HuH-7.5 (cell line): ENCODE measurements at places on chromosomes 7 and 10.
A peak's percentile ranks its signal among the peaks of the same experiment; 100 is the strongest.

- no peak for DNase-seq
These were observed 61.5 kb downstream of the CHN2 start for GRCh38 chr7:29255906-29256692.

DNA sequence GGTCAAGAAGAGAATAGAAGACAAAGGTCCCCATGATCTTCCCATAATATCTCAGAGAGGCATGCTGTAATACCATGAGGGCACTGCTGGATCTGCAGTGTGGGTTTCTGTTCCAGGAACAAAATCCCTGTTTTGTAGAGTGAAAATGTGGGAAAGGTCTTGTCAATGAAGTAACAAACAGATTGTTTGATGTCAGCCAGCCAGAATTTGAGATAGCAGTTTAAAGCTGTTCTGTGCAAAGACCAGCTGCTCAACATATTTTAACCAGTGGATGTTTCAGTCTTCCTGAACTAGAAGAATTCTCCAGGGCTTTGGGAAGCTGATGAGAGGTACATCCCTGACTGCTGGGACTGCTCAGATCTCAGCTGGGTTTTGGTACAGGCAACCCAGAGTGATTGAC lies 1012.5 kb downstream of the DNAJB9 start:
- DNase-seq = no peak

- no peak for DNase-seq
These were observed 69.5 kb downstream of the ADCYAP1R1 start for GRCh38 chr7:31121601-31122000.

- DNase-seq = no peak
These were observed 111.5 kb downstream of the SH2D4B start for GRCh38 chr10:80649183-80649582.

DNA sequence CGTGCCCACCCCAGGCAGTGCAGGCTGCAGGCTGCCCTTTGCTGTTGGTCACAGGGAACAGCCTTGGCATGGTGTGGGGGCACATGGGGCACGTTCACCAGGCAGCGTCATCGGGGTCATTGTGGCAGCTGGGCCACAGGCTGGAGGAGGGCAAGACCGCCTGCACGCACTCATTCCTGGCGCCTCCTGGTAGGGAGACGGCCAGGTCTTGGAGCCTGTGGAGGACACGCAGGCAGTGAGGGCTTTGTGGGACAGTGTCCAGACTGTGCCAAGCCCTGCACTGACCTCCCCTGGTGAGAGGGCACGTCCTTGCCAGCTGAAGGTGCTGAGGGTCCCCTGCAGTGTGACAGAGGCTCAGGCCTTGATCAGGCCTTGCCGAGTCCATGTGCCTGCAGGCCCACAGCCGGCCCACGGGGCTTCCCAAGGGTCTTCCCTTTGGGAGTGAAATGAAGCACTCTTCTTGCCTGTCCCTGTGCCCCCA lies 76.4 kb downstream of the NKX6-2 start:
- DNase-seq = no peak

DNA sequence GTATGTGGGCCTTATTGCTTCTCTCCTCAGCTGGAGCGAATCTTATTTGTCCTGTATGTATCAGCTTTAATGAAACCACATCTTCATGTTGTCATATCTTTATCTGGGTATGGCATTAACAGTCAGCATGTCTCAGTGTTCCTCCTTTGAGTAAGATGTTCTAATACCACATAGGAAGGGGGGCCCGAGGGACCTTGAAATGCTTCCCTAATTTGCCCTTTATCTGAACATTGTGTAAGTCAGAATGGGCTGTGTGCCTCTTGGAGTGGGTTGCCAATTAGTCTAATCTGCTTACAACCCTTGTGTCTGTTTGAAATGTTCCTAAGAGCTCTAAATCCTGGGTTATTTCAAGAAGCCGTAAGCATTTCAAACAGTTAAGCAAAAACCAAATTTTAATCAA lies 623.8 kb downstream of the SUGCT start:
- DNase-seq = no peak

GRCh38 chr7:895451-896052 lies 19.2 kb downstream of the GET4 start:
- no peak for DNase-seq

DNA sequence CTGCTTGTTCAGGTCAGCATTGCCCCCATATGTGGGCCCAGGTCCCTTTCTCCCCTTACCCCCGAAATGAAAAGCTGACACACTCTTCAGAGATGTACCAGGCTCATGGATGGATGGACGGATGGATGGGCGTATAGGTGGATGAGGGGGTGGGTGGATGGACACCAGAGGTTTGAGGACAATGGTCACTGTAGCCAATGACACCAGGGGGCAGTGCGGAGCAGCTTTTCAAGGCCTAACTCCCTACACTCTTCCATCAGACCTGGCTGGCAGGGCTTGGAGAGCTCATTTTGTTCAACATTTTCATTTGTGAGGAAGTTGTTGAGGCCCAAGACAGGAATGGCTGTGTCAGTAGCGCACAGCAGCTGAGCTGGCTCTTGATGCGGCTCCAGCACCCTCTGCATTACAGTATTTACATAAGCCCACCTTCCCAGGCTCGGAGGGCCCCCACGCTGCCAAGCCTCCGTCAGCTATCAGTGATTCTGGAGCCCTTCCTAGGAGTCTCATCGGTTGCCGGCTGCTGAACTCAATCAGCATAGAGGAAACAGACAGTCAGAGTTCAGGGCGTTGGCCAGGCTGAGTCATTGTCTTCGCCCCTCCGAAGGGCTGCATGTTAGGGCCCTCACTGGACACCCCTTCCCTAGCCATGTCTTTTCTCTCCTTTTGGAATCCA lies 11.6 kb upstream of the FFAR4 start:
- peak; percentile 63 for DNase-seq

- no peak for DNase-seq
These were observed 245.0 kb downstream of the WDR37 start for GRCh38 chr10:1301143-1301542.

- no peak for DNase-seq
These were observed 58.3 kb upstream of the GJD4 start for GRCh38 chr10:35546824-35547225.

GRCh38 chr10:28676968-28677887 lies at the start of gene BAMBI:
Gene BAMBI, plus strand, starts transcription at chr10:28677521. Its CDS starts 377 bp downstream, at chr10:28677898.
- DNase-seq = peak; percentile 76

DNA sequence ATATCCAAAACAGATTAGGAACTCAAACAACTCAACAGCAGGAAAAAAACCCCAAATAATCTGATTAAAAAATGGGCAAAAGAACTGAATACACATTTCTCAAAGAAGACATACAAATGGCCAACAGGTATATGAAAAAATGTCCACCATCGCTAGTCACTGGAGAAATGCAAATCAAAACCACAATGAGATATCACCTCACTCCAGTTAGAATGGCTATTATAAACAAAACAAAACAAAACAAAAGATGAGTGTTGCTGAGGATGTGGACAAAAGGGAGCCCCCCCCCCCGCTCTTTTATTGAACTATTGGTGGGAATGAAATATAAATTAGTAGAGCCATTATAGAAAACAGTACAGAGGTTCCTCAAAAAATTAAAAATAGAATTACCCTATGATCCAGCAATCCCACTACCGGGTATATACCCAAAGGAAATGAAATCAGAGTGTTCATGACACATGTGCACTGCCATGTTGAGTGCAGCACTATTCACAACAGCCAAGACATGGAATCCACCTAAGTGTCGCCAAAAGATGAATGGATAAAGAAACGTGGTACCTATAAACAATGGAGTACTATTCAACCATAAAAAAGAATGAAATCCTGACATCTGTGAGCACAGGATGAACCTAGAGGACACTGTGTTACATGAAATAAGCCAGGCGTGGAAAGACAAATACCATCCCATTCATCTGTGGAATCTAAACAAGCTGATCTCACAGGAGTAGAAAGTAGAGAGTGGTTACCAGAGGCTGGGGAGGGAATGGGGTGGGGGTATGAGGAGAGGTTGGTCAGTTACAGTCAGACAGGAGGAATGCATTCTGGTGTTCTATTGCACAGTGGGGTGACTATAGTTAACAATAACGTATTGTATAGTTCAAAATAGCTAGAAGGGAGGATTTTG lies 78.1 kb upstream of the RHEB start:
- DNase-seq = no peak

- DNase-seq = no peak
These were observed 319.2 kb downstream of the ZNF716 start for GRCh38 chr7:57769131-57769530.

DNA sequence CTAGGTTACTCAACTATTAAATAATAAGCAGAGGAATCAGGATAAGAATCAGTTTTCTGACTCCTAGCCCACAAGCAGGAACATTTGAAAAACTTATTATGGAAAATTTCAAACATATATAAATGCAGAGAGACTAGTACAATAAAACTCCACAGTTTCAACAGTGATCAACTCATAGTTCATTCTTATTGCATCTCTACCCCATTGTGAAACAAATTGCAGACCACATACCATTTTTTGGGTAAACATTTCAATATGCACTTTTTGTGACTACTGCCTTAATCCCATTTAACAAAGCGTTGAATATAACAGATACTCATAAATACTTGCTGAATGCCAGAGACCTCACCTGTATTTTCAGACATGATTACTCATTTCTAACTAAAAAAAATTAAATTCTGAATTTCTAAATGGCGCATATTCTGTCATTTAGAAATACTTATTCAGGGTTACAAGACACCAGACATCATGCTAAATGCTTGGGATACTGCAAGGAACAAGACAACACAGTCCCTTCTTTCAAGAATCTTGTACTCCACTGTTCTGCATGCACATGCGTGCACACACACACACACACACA lies 11.4 kb downstream of the CDK6 start:
- DNase-seq = no peak

DNA sequence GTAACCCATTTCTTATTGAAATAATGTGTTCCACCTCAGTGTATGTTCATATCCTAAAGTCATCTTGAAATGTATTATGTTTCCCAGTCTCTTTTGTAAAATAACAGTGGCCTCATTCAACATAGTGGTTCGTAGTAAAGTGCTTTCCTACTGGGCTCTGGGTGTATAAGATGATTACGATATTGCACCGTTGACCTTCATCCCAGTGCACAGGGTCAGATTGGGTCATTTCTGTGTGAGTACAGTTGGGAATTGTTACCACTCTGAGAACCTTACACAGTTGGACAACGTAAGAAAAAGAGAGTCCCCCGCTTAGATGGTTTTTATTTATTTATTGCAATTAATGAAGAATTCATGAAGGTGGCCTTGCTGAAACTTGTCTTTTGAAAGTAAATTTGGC lies 135.6 kb downstream of the CHN2 start:
- no peak for DNase-seq
